ENCODE measurements at places on chromosomes 2 and 18.

- DNase-seq: no peak
These were observed 971.3 kb upstream of the FAM98A start for GRCh38 chr2:34570266-34570872.

GRCh38 chr2:158663796-158664195 is 131.3 kb upstream of the DAPL1 start:
- no peak for DNase-seq

- DNase-seq: no peak
These were observed 22.8 kb upstream of the RUFY4 start for GRCh38 chr2:218046238-218046637.

GRCh38 chr2:25822190-25823117 is 55.8 kb downstream of the ASXL2 start:
- peak; percentile 85 for DNase-seq
